ENCODE measurements at places on chromosomes 2 and 18.
A peak's percentile ranks its signal among the peaks of the same experiment; 100 is the strongest.

GRCh38 chr2:24365051-24365450, 4.7 kb upstream of the ITSN2 start:
- DNase-seq, result peak; percentile 48

DNA sequence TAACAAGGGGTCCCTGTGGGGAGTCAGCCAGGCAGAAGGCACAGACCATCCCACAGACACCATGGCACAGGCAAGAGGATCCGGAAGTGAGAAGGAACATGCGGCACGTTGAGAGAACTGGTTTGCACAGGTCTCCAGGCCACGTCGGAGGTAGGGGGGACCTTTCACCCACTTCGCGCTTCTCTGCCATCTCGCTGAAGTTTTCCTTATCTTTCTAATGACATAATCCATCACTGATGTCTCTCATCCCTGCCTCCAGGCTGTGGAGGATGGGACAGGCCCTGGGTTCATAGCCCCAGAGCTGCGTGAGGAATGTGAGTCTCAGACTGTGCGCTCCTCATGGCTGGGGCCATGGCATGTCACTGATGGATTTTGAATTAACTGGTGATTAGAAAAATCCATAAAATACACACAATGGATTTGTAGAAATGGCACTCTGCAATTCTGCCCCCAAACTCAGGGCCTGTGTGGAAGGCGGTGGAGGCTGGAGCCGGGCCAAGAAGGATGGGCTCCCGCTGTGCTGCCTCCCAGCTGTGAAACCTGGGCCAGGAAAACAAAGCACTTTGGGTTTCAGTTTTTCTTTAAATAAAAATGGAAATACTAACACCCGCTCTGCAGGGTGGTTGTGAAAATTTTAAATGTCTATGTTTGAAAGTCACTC, 113.3 kb upstream of the ALKAL2 start:
- DNase-seq, result no peak

GRCh38 chr2:9975805-9976447, 24.4 kb downstream of the GRHL1 start:
- no peak for DNase-seq

GRCh38 chr2:206353685-206354084, 79.2 kb downstream of the ZDBF2 start:
- no peak for DNase-seq

GRCh38 chr2:170409164-170409535, 231.2 kb downstream of the MYO3B start:
- DNase-seq, result peak; percentile 73

GRCh38 chr2:17057109-17058017, 391.7 kb upstream of the CYRIA start:
- DNase-seq, result no peak

GRCh38 chr2:70946832-70947442, 11.2 kb downstream of the ATP6V1B1 start:
- DNase-seq, result peak; percentile 34

- DNase-seq, result no peak
Observed at GRCh38 chr2:172256886-172257285, 154.2 kb upstream of the DLX2 start.

GRCh38 chr18:46859855-46860254, 57.5 kb downstream of the PIAS2 start:
- DNase-seq, result no peak

- DNase-seq, result no peak
Observed at GRCh38 chr18:46260016-46260878, 156.1 kb downstream of the HAUS1 start.

Measured in NCI-H1092 (cell line).